ENCODE measurements at places on chromosomes 16 and 17.

GRCh38 chr16:51951668-51952298, 595.2 kb downstream of the TOX3 start:
- no peak for DNase-seq

- DNase-seq: no peak
These were observed 88.0 kb downstream of the LITAF start for GRCh38 chr16:11498683-11499082.

DNA sequence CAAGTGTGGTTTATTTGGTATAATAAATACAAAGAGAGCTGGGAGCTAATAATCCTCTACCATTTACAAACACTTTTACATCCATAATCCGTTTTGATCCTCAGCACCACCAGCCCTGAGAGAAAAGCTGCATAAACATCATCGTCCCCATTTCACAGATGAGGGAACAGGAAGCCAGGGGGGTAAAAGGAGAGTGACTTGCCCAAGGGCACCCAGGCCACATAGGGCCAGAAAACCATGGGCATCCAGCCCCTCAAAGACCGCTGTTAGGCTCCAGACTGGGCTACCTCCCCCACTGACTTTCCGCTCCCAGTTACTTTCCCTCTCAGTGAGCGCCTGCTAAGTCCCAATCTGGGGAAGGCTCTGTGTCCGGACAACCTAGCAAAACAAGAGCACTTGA, 6.7 kb downstream of the STX1B start:
- DNase-seq: no peak

DNA sequence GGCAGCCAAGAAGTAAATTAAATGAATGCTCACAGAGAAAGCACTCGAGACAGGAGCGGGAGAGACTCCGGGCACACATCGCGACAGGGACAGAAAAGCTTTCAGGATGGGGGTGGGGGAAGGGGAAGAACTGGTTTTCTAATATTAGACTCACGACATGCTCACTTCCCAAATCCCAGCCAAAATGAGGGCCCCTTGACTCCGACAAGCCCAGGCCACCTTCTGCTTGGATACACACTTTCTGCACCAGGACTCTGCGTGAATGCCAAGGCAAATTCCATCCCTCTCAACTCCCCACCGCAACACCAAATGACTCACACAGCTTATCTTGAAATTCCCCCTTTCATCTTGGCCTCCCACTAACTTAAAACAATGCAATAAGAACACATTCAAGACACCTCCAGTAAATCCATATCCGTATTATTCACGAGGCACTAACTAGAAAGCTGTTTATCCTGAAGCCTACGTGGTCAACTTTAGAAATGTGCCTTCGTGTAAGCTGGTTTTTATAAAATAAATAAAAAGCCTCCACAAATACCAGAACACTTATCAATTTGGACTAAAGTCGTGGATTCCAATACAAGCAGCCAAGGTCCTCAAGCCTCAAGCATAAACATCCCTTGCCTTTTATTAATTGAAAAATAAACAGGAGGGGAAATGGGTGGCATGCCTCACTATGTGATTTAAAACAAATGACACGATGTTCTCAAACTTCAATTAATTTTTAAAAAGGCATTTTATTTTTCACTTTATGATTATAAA, 46.1 kb downstream of the NXN start:
- DNase-seq: no peak

GRCh38 chr17:44522883-44523671, 19.9 kb upstream of the GPATCH8 start:
- no peak for DNase-seq

- no peak for DNase-seq
These were observed at the start of gene SSTR5 for GRCh38 chr16:1072526-1073261. Gene SSTR5 (plus strand): TSS chr16:1072747. CDS start chr16:1078869, 6,122 bp downstream.

DNA sequence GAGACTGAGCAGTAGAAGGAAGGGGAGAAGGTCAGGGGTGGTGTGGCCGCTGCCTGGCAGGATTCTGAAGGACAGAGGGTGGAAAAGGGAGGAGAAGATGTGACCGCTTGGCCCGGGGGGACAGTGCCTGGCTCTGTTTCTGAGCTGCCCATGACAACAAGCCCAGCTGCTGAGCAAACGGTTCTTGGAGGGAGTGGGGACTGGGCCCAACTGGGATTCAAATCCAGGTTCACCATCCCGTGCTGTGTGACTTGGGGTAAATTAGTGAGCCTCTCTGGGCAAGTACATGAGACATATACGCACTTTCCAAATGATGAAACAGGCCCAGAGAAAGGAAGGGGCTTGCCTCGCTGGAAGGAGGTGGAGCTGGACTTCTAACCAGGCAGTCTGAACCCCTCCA, 23.3 kb downstream of the SEC14L5 start:
- no peak for DNase-seq

GRCh38 chr17:13420418-13420826, 181.3 kb downstream of the HS3ST3A1 start:
- no peak for DNase-seq

DNA sequence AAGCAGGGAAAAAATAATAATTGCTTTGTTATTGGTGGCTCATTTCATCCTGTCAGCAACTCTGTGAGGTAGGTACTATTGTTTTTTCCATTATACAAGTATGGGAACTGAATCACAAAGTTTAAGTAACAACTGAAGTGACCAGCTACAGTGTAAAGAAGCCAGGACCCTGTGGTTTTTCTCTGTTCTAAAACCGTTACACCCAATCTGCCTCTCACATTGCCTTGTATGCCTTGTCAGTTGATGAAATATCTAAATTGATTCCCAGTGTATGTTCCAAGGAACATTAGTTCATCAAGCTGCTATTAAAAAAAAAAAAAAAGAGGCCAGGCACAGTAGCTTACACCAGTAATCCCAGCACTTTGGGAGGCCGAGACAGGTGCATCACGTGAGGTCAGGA, 5.4 kb downstream of the PIGL start:
- DNase-seq: no peak

GRCh38 chr16:4115209-4115948, 863 bp downstream of the ADCY9 start:
- no peak for DNase-seq

GRCh38 chr16:59783191-59783590, 1049.1 kb upstream of the GOT2 start:
- DNase-seq: no peak

GRCh38 chr16:57167538-57167937, 18.3 kb downstream of the PSME3IP1 start:
- DNase-seq: no peak

DNA sequence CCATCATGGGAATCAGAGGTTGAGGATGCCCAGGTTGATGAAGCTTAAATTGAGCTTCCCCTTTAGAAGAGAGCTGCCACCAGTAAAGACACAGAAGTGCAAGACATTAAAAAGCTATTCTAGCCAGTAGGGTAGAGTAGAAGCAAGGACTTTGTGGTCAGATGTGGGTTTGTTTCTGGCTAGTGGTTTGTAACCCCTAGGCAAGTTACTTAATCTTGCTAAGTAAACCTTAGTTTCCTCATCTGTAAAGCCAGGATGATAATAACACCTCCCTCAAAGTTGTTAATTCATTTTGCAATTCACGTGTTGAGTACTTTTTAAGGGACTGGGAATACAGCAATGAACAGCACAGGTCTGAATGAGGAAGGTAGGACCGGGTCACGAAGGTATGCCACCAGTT, 3.6 kb downstream of the SNTB2 start:
- no peak for DNase-seq

DNA sequence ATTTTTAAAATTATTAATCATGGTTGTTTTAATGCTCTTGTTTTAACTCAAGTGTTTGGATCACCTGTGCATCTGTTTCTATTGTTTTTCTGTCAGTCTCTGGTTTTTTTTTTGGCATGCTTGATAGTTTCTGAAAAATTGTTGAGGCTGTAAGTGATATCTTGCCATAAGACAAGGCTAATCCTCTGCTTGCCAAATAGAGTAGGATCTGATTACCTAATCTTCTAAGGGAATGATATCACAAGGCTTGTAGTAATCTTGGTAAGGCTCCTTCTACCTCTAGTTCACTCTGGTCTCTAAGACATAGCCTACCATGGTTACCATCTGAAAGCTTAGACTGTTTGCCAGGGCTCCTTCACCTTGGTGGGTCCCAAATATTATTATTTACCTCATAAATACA, 81.0 kb downstream of the ATF7IP2 start:
- no peak for DNase-seq

- no peak for DNase-seq
These were observed 311.9 kb downstream of the NPIPA8 start for GRCh38 chr16:18024611-18025010.

DNA sequence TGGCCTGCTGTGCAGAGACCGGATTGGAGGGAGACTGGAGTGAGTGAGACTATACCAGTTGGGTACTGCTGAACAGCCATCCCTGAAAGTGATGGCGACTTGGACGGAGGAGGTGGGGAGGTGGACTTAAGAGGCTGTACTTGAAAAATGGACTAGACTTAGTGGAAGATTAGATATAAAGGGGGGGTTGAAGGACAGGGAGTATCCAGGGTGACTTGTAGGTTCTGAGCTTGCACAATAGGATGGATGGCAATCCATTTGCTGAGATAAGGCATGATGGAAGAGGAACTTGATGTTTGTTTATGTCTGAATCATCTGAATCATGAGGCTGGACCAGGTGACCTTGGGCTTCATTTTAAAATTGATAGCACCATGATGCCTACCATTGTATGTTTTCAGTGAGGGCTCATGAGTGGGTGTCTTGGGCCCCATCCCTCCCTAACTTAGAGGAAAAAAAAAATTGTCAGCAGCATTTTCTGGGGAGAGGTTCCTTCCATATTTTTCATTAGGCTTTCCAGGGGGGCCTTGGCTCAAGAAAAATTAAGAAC, 41.2 kb downstream of the PRKCA start:
- no peak for DNase-seq

- DNase-seq: peak; percentile 79
These were observed 3.5 kb upstream of the NHERF1 start for GRCh38 chr17:74744714-74745547.

DNA sequence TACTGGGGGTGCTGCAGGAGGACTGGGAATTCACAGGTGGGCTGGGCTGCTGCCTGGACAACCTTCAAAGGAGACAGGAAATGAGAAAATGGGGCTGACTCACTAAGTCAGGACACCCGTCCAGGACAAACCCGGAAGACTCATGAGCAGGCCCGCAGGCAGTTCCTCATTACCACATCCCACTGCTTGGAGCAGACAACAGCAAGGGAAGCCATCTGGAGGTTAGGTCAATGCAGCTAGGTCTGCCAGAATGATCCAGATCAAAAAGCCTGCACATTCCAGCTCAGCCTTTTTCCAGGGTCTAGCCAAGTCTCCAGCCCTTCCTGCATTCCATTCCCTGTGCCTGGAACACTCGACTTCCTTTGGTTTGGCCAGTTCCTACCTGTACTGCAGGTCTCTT, 536.5 kb upstream of the CDH11 start:
- no peak for DNase-seq

DNA sequence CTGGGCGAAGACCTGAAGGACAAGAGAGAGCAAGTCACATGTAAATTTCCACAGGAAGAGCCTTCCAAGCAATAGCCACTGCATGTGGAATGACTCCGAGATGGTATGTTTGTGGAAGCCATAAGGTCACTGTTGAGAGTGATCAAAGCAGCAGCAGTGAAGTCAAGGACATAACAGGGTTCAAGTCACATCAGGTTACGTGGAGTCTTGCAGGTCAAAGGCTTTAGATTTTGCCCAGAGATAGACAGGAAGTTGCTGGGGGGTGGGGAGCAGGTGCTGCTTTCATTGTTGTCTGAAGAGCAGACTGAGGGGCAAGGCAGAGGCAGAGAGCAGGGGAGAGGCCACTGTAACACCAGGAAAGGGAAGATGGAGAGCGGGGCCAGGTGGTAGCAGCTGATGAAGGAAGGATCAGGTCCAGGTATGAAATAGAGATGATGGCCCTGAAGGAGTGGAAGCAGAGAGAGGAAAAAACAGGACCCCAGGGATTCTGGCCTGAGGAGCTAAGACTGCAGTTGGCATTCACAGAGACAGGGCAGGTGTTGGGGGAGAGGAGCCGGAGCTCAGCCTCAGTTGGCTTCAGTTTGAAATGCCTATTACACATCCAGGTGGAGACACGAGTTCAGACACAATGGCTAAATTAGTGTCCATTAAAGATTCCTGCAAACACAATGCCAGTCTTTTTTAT, 129.3 kb upstream of the AXIN2 start:
- DNase-seq: no peak

DNA sequence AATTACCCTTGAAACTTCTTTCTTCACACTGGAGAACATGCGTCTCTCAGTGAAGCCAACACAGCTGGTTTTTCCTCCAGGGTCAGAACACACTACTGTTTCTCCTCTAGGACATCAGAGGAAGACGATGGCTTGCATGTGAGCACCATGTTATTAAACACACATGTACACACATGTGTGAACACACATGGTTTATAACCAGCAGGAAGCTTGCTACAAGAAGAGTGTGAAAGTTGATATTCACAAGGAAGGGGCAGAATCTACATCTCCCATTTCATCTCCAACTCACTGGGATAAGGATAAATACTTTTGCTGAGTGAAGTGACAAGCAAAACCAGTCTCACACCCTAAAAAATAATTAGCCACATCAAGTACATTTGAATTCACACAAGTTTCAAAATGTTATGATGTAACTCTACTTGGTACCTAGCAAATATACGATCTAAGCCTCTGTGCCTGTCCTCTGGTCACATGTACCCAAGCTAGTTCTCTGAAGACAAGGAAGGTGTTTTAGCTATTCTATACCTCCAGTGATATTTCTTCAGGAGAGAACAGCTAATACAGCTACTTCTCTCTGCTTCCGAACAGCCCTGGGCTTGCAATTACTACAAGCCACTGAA, 127.7 kb downstream of the PARN start:
- no peak for DNase-seq

DNA sequence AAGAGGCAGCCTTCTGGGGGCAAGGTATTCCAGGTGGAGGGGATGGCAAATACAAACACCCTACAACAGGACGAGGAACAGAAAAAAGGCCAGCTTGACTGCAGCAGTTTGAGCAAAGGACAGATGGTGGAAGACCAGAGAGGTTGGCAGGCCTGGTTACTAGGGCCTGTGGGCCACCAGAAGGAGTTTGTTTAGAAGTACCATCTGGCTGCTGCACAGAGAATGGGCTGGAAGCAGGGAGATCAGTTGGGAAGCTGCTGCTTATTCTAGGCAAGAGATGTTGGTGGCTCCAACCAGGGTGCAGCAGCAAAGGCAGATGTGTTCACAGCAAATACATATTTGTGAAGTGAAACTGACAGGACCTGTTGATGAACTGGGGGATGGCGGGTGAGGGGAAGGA, 2.9 kb upstream of the YPEL2 start:
- no peak for DNase-seq
